ENCODE measurements at places on chromosomes 5 and 9. TPM values are rescaled to one million over a fixed set of nuclear protein-coding genes. Genes with fewer than 3 reads are reported as not detected.

Gene FOXD4L5
- not detected for total RNA-seq

GRCh38 chr5:81232464-81233079 lies 550 bp upstream of the CKMT2 start:
- no peak for DNase-seq

DNA sequence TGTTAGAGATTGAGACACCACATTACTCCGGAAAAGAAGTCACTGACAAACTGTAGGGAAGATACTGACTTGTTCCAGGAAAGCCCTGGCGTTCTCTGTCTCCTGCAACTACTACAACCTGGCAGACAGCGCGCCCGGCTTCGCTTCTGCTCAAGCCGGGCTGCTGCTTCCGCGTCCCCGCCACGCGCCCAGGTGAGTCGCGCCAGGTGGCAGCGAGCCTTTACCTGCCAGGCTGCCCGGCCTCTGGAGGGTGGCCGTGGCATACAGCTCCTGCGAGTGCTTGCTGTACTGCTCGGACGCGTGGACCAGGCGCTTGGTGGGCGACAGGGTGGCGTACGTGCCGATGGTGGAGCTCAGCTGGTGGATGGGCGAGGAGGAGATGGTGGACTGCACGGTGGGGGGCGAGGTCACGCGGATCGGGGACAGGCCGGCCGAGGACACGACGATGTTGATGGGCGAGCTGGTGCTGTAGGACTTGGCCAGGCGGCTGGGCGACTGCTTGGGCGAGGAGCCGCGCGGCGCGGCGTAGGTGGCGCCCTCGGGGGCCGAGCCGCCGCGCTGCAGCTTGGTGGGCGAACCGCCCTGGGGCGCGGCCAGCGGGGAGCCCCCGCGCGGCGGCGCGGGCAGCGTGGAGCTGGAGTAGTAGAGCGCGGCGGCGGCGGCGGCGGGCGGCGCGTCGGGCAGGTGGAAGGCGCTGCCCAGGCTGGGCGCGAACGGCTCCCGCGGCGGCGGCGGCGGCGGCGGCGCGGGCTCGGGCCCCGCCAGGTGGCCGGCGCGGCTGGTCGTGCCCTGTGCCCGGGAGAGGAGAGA lies 519.6 kb downstream of the CTNND2 start:
- peak; percentile 32 for DNase-seq

DNA sequence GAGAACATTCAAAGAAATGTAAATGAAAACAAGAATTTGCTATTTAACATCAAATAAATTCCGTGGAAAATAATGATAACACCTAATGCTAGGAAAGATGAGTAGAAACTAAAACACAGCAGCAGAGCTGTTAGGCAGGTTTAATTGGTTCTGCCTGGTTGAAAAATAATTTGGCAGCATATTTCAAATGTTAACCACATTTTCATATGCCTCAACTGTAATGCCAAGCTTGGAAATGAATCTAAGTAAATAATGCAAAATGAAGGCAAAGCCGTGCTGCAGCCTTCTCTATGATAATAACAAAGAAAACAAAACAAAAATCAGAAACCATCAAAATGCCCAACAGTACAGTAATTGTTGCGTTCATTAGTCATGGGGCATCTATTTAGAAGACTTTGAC lies 79.9 kb upstream of the MSX2 start:
- no peak for DNase-seq

Gene TIMD4
- 0.88 TPM for total RNA-seq

Gene F12
- total RNA-seq, result 2.6 TPM

DNA sequence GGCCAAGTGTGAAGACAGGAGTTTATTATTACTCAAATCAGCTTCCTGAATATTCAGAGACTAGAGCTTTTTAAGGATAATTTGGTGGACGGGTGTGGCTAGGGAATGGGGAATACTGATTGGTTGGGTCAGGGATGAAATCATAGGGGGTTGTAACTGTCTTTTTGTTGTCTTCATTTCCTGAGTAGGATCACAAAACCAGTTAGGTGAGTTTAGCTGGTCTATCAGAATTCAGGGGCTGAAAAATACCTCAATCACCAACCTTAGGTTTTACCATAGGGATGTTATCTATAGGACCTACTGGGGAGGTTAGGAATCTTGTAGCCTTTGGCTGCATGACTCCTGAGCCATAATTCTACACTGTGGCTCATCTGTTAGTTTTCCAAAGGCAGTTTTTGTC lies 235.8 kb downstream of the YTHDC2 start:
- DNase-seq, result no peak

DNA sequence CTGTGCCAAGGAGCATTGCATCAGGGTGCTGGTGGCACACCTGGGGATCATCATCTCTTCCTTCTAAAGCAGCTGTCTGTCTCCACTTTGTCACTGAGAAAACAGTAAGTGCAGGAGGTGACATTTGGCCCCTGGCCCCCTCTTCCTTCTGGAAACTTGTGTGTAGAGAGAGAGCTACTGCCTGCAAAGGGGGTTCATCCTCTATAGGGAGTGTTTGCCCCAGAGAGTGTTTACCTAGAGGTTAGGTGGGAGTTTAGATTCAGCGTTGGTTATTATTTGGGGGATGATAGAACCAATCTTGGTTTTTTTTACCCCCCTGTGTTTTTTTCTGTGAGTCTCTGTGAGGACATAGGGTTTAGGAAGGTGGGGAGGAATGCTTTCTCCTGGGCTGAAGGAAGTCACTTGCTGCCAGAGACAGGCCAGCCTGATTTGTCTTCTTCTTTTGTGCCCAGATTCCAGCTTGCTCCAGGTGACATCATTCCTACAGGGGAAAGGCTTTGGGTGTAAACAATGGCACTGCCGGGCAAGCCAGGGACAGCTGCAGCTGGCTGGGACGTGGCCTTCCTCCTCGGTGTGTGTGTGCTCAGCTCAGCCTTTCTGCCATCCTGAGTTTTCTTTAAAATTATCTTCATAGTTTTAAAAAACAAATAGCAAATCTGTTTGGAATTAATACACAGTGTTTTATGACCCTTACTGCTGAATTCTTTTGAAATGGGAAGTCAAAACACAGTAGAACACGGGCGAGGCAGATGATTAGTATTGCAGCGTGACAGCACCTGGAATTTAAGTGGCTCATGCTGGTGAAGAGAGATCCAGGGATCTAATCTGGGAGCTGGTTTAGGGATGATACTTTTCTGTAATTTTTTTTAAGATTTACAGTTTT lies 24.5 kb downstream of the PRRC2B start:
- peak; percentile 71 for DNase-seq

Gene BHMT2
- total RNA-seq, result 8.0 TPM

- DNase-seq, result no peak
Observed at GRCh38 chr9:97558701-97559101, 57.2 kb downstream of the TMOD1 start.

GRCh38 chr5:97074859-97075489 lies 67.4 kb downstream of the LIX1 start:
- DNase-seq, result no peak

DNA sequence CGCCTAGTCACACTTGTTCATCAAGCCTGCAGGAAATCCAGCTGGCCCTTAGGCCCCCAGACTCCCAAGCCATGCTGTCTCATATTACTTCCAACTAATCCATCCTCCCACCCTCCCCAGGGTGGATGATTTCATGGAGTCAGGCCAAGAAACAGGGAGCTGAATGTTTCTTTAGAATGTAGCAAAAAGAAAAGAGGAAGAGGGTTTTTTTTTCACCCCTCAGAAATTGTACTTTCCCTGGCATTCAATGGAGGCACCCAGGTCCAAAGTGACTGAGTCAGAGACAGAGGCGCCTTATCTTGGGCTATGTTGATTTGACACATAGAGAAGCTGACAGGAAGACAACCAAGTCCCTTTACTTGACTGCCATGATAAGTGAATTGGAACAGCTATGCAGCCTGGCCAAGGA lies 260.2 kb upstream of the NR4A3 start:
- no peak for DNase-seq

Gene ORM2
- not detected for total RNA-seq

Gene PCDHB3
- 6.2 TPM for total RNA-seq

GRCh38 chr5:143165049-143165880 lies 238.2 kb downstream of the NR3C1 start:
- DNase-seq, result no peak

DNA sequence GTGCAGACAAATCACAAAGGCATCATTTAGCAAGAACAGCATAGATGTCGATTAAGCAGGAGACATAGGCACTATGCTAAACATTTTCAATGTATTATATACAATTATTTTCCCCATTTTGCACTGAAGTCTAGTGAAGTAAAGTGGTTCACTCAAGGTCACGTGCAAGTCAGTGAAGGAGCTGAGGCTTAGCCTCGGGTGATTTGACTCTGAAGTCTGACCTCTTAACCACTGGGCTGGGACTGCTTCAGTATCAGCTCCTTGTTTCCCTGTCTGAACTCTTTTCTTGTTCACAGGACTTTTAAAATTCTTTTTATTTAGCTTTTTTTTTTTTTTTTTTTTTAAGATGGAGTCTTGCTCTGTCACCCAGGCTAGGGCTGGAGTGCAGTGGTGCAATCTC lies 262.7 kb downstream of the DRD1 start:
- no peak for DNase-seq

Gene SLC6A7
- total RNA-seq, result 0.15 TPM

- DNase-seq, result no peak
Observed at GRCh38 chr9:3446313-3446712, 79.5 kb downstream of the RFX3 start.

Gene TMEM174
- total RNA-seq, result not detected

DNA sequence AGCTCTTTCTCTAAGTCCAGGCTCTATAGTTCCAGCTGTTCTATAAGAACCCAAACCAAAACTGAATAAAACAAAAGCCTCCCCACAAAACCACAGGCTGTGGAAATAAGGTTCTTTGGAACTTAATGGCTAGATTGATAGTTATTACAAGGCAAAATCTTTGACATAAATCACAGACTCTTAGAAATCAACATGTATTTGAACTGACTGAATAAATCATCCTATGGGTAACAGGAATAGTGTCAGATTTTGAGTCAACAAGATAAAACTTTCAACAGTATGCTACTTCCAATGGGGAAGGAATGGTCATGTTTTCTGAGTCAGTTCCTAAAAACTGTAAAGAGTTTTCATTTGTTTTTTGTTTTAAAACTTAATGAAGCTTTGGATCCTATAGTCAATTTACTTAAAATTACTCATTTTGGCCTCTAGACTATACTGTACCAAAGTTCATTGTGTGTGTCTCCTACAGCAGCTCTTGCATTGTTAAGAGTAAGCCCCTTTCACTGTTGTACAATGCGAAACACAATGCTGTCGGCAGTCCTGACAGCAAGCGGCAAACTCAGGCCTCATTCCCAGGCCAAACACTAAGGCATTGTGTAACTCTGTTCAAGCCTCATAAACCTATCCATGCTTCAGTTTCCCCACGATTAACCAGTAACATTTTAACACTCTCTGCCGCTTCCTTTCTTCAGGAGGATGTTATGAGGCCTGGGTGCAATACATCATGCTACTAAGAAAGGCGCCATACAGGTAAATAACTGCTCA lies 134.1 kb downstream of the ARL15 start:
- DNase-seq, result no peak

Gene NIM1K
- total RNA-seq, result 0.33 TPM

Gene TEK
- total RNA-seq, result 14.4 TPM

- no peak for DNase-seq
Observed at GRCh38 chr9:27344776-27345175, 47.8 kb upstream of the EQTN start.

DNA sequence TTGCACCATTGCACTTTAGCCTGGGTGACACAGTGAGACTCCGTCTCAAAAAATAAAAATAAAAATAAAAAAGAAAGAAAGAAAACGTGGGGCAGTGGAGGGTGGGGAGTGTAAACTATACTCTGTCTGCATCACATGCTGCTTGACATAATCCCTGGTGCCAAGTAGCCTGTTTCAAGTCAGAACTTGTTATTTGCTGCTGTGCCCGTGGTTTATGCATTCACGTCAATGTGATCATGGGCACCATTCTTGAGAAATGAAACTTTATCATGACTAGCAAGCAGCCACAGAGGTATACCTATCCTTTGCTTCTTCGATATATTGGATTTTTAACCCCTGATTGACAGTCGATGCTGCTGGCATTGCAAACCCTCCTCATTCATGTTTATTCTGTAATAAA lies 4.1 kb upstream of the SMU1 start:
- DNase-seq, result no peak

DNA sequence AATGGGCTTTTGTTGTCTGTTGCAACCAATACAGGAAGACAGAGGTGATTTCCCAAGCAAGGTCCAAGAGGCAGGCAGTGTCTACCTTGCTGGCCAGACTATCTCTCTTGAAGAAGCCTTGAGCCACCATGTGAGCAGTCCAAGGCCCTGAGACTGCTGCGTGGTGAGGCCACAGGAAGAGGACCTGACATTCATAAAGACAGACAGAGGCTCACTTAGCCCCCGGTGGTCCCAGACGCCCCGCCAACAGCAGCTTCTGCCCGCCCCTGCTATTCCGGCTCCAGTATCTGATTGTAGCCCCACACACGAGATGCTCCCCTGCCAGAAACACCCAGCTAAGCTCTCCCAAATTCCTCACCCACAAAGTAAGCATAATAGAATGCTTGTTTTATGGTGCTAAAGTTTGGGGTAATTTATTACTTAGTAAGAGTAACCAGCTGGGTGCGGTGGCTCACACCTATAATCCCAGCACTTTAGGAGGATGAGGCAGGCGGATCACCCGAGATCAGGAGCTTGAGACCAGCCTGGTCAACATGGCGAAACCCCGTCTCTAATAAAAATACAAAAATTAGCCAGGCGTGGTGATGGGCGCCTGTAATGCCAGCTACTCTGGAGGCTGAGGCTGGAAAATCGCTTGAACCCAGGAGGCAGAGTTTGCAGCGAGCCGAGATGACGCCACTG lies 22.8 kb upstream of the FUBP3 start:
- DNase-seq, result no peak

Gene GALNT12
- total RNA-seq, result 2.6 TPM

GRCh38 chr9:86585422-86586143 lies 231.4 kb upstream of the TUT7 start:
- DNase-seq, result no peak

DNA sequence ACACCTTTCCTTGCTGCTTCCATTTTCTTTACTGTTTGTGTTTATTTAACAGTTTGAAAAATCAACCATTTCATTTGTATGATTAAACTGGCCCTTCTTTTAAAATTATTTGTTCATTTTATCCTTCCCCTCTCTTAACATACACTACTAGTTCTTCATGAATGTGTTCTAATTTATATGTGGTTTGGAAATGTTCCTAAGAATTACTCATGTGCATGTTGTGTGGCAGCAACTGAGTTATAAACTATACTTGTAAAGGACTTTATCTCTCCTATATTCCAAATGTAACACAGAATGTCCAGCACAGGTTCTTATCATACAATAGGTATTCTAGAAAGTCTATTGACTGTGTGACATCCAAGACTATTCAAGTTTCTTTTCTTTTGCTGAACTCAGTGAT lies 358.2 kb upstream of the MEF2C start:
- no peak for DNase-seq

Gene ZDHHC11
- 11.3 TPM for total RNA-seq

DNA sequence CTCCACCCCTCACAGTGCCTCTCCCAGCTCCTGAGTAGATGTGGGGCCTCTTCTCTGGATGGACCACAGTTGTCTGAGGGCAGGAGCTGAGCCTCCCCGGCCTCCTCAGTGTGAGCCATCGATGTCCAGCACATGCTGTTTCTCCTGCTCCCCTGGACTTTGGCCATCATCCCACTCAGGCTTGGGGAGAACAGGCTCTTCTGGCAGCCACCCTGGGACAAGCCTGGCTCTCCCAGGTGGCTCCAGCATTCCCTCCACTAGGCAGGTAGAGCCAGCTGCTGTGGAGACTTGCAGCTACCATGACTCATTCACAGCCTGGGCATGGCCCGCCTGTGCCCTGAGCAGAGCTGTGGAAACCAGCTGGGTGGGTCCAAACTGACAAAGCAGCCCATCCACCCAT lies 77.0 kb downstream of the CSNK1A1 start:
- DNase-seq, result peak; percentile 82

Gene EQTN
- total RNA-seq, result not detected

Gene ZDHHC21
- total RNA-seq, result 29.1 TPM

GRCh38 chr5:133605323-133605722 lies 7.0 kb downstream of the FSTL4 start:
- no peak for DNase-seq
